ENCODE measurements at places on chromosomes 12 and 14.
A peak's percentile ranks its signal among the peaks of the same experiment; 100 is the strongest.

GRCh38 chr12:110688446-110689280 lies at the start of gene HVCN1:
Gene HVCN1, minus strand, starts transcription at chr12:110689115. Its CDS starts 5,870 bp downstream, at chr12:110683245.
- no peak for DNase-seq

GRCh38 chr12:332581-333205 lies 56.4 kb downstream of the KDM5A start:
- DNase-seq = no peak

DNA sequence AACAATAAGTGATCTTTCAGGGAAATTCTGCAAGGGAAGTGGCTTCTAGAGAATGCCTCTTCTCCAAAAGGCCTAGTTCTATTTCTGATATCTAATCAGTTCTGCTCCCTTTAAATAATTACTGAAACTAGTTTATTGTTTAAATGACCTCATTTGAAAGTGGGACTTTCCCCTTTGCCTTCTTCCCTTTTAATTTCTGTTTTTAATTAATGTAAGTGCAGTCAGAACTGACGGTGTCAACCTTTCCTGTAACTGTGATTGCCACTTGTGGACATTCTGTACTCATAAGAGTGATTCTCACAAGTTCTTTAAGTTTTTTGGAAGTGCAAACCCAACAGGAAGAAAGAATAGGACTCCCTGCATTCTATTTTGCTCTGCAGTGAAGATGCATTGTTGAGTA lies 265.3 kb upstream of the PLEKHG7 start:
- DNase-seq = no peak

DNA sequence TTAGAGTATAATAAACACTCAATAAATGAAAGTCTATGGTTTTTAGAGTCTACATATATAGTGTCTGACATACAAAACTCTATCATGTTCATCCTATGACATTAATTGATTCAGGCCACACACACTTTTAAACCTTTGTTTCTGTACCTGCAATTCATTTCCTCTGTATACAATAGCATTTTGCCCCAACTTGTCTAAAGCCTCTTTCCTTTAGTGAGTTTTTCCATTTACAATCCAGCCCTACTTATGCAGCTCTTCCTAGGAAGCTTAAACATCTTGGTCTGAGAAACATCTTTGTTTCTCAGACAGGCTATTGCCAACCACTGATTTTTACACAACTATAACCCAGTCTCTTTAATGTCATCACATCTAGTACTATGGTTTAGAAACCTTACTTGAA lies 214.7 kb upstream of the SLC16A7 start:
- no peak for DNase-seq

DNA sequence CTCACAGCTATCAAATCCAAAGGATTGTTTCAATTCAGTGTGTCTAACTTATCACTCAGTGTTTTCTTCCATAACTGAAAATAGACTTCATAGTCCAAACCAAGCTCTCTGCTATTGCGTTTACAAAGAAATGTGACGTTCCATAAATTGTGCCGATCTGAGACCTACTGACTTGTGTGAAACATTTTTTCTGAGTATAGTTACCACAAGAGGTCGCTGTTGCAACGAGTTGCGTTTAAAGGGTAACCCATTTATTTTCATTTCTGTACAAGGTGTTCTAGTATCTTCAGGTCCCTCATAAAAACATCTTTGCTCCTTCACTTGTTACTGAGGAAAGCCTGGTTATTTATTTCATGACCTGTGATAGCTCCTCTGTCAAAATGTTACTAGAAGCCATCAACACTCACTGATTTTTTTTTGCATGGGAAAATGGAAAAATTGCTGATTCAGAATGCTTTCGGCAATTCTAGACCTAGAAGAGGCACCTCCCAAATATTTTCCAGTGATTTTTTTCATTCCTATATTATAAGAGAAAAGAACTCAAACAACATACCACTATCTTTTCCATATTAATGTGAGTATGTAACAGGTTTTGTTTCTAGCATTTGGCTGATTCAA lies 60.9 kb upstream of the OR4E1 start:
- peak; percentile 61 for DNase-seq

DNA sequence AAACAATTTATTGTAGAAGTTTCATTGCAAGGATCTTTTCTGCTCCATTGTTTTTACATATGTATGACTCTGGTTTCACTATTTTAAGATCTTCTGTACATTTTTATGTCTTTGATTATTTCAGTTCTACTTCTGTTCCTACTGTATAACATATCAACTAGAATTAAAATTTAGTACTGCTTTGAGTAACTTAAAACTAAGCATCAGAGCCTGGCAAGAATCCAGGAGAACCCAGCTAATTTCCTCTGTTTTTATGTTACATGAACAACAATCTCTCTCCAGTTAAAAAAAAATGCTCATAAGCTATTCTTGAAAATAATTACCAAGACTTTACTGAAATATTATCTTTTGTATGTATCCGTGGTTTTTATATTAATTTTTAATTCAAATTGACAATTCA lies 370.7 kb downstream of the TMTC2 start:
- no peak for DNase-seq

- no peak for DNase-seq
Measured at GRCh38 chr12:114998118-114998749, 314.3 kb upstream of the TBX3 start.

GRCh38 chr12:28629691-28630090 lies 439.4 kb downstream of the CCDC91 start:
- no peak for DNase-seq
